Ureter (tissue), 1 donor: ENCODE measurements at places on chromosomes 12 and 14.

- no peak for DNase-seq
Measured at GRCh38 chr12:61290473-61290872, 969.7 kb upstream of the USP15 start.

- DNase-seq, result no peak
Measured at GRCh38 chr12:53233671-53234121, 1.7 kb upstream of the RARG start.

GRCh38 chr14:73209953-73210352, 27.4 kb upstream of the PAPLN start:
- DNase-seq, result no peak

DNA sequence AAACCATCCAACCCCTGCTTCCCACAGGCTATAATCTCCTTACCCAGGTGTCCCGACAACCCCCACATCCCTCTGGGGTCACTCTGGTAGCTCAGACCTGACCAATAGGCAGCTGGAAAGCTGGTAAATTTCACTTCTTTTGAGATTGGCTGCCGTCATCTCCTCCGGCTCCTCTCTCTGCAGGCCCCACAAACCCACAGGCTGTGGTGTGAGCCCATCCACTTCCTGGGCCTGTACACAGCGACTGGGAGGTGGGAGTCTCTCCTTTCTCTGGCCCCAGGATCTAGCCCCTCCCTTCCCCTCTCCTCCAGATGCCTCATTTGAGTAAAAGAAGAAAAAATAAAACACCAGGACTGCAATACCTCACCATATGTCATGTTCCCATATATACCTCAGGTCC, 709 bp downstream of the INHBC start:
- DNase-seq, result no peak

GRCh38 chr12:105091476-105092206, 7.4 kb upstream of the ALDH1L2 start:
- DNase-seq, result no peak

GRCh38 chr14:46036099-46036498, 615.5 kb downstream of the RPL10L start:
- no peak for DNase-seq

DNA sequence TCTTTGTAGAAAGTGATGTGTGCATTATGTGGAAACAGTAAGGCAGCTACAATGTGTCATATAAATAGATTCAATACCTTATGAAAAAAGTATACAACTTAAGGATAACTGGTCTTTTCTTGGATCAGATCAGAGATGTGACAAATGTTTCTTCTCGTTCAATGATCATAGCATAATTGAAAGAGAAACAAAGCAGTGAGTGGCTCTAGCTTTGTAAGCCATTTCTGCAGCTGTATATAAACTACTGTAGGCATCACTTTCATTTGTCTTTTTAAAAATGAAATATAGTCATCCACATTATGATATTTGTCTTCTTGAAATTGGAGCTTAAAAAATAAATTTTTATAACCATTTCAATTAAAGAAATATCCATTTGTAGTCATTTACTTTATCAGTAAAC, 63.8 kb upstream of the LMO3 start:
- DNase-seq, result no peak

GRCh38 chr14:69666690-69667211, 55.4 kb downstream of the SUSD6 start:
- no peak for DNase-seq

DNA sequence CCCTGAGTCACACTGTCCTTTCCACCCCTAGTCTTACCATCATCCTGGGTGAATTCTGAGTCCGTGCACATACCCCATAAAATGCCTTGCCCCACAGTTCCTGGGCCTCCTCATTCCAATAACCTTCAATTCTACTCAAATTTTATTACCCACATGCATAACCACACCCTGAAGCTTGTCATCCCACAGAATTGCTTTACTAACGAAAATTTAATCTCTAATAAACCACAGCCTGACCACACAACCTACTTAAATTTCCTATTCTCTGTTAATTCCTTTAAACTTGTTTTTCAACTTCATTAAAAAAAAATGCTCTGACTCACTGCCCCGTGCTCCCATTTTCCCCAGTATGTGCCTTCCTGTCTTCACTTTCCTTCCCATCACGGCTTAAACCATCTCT, 205.9 kb downstream of the PHLDA1 start:
- no peak for DNase-seq

DNA sequence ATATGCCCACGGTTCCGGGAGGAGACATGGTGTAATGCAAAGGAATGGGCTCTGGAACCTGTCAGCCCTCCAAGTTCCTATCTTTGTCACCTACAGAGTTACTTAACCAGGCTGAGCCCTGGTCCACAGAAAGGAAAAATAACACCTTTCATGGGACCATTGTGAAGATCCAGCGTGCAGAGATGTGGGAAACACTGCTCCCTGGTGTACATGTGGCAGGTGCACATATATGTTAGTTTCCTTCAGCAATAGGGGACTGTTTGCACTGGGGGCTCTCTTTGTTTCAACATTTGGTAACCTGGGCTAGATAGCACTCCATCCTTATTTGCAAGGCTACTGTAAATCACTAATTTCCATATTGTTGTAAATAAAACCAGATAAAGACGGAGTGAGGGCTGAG, 72.3 kb downstream of the ANO2 start:
- no peak for DNase-seq
